ENCODE measurements at places on chromosomes 4 and X. TPM values are rescaled to one million over a fixed set of nuclear protein-coding genes. Genes with fewer than 3 reads are reported as not detected.

DNA sequence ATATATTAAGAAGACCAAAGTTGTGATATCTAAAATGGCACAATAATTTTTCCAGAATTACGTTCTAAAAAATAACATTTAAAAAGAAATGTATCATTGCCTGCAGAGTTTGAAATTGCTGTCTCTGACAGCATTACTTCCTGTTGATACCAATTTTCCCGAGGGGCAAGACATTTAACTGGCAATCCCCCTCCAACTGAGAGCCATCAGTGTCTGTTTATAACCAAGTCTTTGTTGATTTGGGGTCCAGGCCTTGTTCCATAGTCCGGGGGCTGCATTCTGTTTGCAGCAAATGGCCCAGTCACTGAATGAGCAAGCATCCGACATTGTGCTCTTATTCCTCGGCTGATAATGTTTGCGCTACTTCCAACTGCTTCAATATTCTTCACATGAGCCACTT lies 231.5 kb downstream of the NAF1 start:
- H3K4me1 ChIP-seq: no peaks in the 10 kb centered on the region
- no peak overlapping the region for H3K27ac ChIP-seq
- H3K4me3 ChIP-seq: no peak overlapping the region
- no peak for DNase-seq
- no peaks in the 10 kb centered on the region for H3K27me3 ChIP-seq

- H3K27me3 ChIP-seq: no peaks in the 10 kb centered on the region
- H3K27ac ChIP-seq: no peak overlapping the region
- no peak for DNase-seq
- H3K4me3 ChIP-seq: no peak overlapping the region
Measured at GRCh38 chrX:95953564-95953963, 731.1 kb upstream of the DIAPH2 start.

GRCh38 chr4:3206439-3207100 lies 42.4 kb upstream of the MSANTD1 start:
- H3K4me3 ChIP-seq: no peak overlapping the region
- H3K27ac ChIP-seq: no peak overlapping the region
- no peaks in the 10 kb centered on the region for H3K27me3 ChIP-seq
- peaks cover 45% of the 10 kb centered on the region for H3K36me3 ChIP-seq
- H3K4me1 ChIP-seq: peaks cover 8% of the 10 kb centered on the region
- DNase-seq: no peak

- H3K27ac ChIP-seq: no peak overlapping the region
- no peak for DNase-seq
- H3K36me3 ChIP-seq: no peaks in the 10 kb centered on the region
- H3K4me3 ChIP-seq: no peak overlapping the region
- no peaks in the 10 kb centered on the region for H3K27me3 ChIP-seq
- no peaks in the 10 kb centered on the region for H3K4me1 ChIP-seq
Measured at GRCh38 chr4:95591278-95591677, 42.5 kb upstream of the UNC5C start.

GRCh38 chrX:149267878-149268813 lies 237.0 kb downstream of the IDS start:
- no peak for DNase-seq
- no peaks in the 10 kb centered on the region for H3K36me3 ChIP-seq
- H3K4me3 ChIP-seq: no peak overlapping the region
- H3K27me3 ChIP-seq: no peaks in the 10 kb centered on the region

GRCh38 chr4:60724623-60725022 lies 475.5 kb upstream of the ADGRL3 start:
- no peaks in the 10 kb centered on the region for H3K27me3 ChIP-seq
- H3K36me3 ChIP-seq: no peaks in the 10 kb centered on the region
- peak overlapping the region; percentile 78 for H3K27ac ChIP-seq
- H3K4me1 ChIP-seq: peaks cover 14% of the 10 kb centered on the region

DNA sequence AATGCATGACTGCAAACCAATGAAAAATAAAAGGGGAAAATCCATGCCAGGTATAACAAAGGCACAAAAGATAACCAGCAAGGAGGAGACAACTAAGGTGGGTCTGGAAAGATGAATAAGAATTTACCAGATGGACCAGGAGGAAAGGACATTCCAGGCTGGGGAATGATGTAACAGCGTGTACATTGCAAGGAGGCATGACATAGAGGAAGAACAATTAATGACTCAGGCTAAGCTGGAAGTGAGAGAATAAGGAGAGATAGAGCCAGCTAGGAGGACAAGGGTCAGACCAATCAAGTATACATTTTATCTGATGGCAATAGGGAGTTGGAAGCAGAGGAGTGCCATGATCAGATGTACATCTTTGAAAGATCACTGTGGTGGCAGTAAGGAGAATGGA lies 57.0 kb downstream of the MTMR8 start:
- DNase-seq: no peak
- H3K4me3 ChIP-seq: no peak overlapping the region
- H3K36me3 ChIP-seq: no peaks in the 10 kb centered on the region
- no peaks in the 10 kb centered on the region for H3K27me3 ChIP-seq

- no peak for DNase-seq
- peaks cover 12% of the 10 kb centered on the region for H3K36me3 ChIP-seq
- H3K27me3 ChIP-seq: no peaks in the 10 kb centered on the region
Measured at GRCh38 chr4:9987749-9988362, 33.4 kb downstream of the SLC2A9 start.

GRCh38 chr4:175590205-175590604 lies 221.9 kb downstream of the GPM6A start:
- no peaks in the 10 kb centered on the region for H3K4me1 ChIP-seq
- H3K4me3 ChIP-seq: no peak overlapping the region
- no peaks in the 10 kb centered on the region for H3K27me3 ChIP-seq

- no peaks in the 10 kb centered on the region for H3K27me3 ChIP-seq
- H3K27ac ChIP-seq: no peak overlapping the region
- DNase-seq: no peak
- no peaks in the 10 kb centered on the region for H3K4me1 ChIP-seq
- H3K4me3 ChIP-seq: no peak overlapping the region
Measured at GRCh38 chrX:15843960-15844359, 10.7 kb downstream of the AP1S2 start.

DNA sequence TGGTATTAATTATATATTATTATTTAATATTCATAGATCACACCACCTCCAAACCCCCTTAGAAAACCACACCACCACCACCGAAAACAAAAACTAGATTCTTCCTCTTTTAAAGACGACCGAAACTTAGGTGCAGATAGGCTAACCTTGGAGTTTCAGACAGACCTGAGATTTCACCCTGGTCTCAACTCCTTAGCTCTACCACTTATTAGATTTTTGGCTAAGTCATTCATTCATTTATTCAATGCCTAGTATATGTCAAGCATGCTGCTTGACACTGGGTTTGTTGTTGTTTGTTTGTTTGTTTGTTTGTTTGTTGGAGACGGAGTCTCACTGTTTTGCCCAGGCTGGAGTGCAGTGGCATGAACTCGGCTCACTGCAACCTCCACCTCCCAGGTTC lies 9.5 kb upstream of the BMP2K start:
- H3K27me3 ChIP-seq: no peaks in the 10 kb centered on the region
- H3K4me3 ChIP-seq: no peak overlapping the region
- H3K36me3 ChIP-seq: no peaks in the 10 kb centered on the region
- H3K4me1 ChIP-seq: no peaks in the 10 kb centered on the region
- H3K27ac ChIP-seq: no peak overlapping the region

- H3K4me1 ChIP-seq: no peaks in the 10 kb centered on the region
- no peak overlapping the region for H3K27ac ChIP-seq
- DNase-seq: no peak
- no peaks in the 10 kb centered on the region for H3K36me3 ChIP-seq
- H3K4me3 ChIP-seq: no peak overlapping the region
Measured at GRCh38 chr4:176814770-176815169, 22.0 kb upstream of the VEGFC start.

DNA sequence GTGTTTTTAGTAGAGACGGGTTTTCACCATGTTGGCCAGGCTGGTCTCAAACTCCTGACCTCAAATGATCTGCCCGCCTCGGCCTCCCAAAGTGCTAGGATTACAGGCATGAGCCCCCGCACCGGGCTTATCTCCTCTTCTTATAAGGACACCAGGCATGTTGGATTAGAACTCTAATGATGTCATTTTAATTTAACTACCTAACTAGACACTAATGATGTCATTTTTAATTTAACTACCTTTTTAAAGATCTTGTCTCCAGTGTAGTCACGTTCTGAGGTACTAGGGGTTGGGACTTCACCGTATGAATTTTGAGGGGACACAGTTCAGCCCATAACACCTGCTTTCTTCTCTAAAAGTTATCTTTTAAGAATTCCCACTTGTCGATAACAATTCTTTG lies 37.7 kb upstream of the MAGED1 start:
- H3K36me3 ChIP-seq: no peaks in the 10 kb centered on the region
- no peak overlapping the region for H3K27ac ChIP-seq
- H3K4me1 ChIP-seq: no peaks in the 10 kb centered on the region
- DNase-seq: no peak
- H3K27me3 ChIP-seq: peaks cover 3% of the 10 kb centered on the region
- no peak overlapping the region for H3K4me3 ChIP-seq

DNA sequence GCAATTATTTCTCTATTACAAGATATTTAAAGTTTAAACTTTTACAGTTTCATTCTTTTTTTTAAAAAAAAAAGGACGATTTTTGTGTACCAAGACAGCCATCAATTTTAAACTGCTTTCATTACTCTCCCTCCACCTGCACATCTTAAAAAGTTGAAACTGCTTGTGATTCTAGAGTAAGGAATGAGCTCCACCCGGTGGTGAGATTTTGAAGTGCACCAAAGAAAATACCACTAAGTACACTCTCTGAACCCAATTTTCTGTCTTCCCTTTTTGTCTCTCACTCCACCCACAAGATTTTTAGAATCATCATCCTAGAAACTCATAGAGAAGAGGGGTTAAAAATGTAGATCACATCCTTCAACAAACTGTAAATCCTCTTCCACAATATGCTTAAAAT lies 91.3 kb upstream of the WDR44 start:
- H3K4me1 ChIP-seq: no peaks in the 10 kb centered on the region
- H3K27me3 ChIP-seq: peaks cover 3% of the 10 kb centered on the region
- H3K36me3 ChIP-seq: no peaks in the 10 kb centered on the region
- DNase-seq: peak; percentile 43
- no peak overlapping the region for H3K27ac ChIP-seq
- H3K4me3 ChIP-seq: no peak overlapping the region

GRCh38 chr4:6896035-6896434 lies 13.6 kb upstream of the TBC1D14 start:
- H3K4me3 ChIP-seq: no peak overlapping the region
- H3K4me1 ChIP-seq: peaks cover 15% of the 10 kb centered on the region
- H3K36me3 ChIP-seq: no peaks in the 10 kb centered on the region
- DNase-seq: no peak

DNA sequence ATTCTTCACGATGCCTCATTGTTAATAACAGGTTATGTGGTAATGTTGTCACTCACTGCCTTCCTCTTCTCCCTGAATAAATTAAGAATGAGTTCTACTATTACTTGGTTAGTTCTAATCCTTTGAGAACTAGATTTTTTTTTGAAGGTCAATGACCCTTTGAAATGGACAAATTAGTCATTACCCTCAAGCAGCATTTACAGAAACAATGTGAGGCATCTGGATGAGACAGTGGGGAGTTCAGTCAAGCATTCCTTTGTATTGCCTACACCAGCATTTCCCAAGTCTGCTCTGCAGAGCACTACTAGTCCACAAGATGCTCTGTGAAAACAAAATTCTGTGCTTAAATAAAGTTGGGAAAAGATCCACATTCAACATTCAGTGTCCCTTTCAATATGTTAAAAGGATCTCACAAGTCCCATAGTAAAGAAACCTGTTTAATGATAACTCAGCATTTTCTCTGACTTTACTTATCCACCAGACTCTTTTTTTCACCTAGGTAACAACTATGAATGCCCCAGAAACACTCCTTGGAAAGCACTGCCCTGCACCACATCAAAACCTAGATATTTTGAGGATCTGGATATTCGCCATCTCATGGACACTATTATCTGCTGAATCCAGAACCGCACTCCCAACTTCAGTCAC lies 60.6 kb downstream of the CHRDL1 start:
- no peak for DNase-seq
- peaks cover 33% of the 10 kb centered on the region for H3K27me3 ChIP-seq
- H3K4me1 ChIP-seq: no peaks in the 10 kb centered on the region
- H3K4me3 ChIP-seq: no peak overlapping the region

GRCh38 chr4:140995058-140995457 lies 138.2 kb downstream of the RNF150 start:
- no peaks in the 10 kb centered on the region for H3K27me3 ChIP-seq
- H3K36me3 ChIP-seq: no peaks in the 10 kb centered on the region
- no peak overlapping the region for H3K4me3 ChIP-seq

DNA sequence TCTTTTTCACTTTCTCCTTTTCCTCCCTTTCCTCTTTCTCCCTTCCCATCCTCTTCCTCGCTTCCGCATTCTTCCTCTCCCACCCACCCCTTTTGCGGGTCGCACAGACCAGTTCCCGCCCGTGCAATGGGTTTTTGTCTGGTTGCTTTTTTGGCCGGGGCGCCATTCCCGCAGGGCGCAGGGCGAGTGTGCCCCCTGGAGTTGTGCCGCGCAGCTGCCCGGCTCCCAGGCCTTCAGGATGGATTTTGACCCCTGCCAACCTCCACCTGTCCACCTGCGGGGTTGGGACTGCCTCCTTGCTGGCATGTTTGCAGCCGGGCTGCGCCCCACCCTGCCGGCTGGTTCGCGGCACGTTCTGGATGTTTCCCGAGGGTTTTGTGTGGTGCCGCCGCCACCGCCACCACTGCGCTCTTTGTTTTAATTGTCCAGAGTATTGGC lies 578 bp upstream of the SEL1L3 start:
- H3K4me1 ChIP-seq: peaks cover 35% of the 10 kb centered on the region
- H3K27ac ChIP-seq: no peak overlapping the region
- H3K36me3 ChIP-seq: no peaks in the 10 kb centered on the region
- no peak overlapping the region for H3K4me3 ChIP-seq
- H3K27me3 ChIP-seq: no peaks in the 10 kb centered on the region

DNA sequence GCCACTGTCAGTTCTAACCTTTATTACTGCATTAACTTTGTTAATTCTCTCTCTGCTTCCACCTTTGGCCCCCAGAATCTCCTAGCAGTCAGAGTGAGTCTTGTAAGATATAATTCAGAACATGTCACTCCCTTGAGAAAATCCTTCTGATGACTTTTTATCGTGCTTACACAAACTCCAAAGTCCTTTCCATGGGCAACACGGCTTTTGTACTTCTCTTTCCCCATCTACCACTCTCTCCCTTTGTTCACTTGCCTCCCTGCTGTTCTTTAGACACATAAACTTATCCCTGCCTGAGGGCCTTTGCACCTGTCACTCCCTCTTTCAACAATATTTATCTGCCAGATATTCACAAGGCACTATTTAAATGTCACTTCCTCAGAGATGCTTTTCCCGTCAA lies 64.8 kb downstream of the MAOB start:
- H3K36me3 ChIP-seq: no peaks in the 10 kb centered on the region
- H3K4me3 ChIP-seq: no peak overlapping the region
- no peaks in the 10 kb centered on the region for H3K27me3 ChIP-seq
- no peak for DNase-seq

GRCh38 chrX:57156397-57157049 lies 19.3 kb upstream of the SPIN2A start:
- no peak overlapping the region for H3K4me3 ChIP-seq
- H3K27ac ChIP-seq: no peak overlapping the region
- peak; percentile 40 for DNase-seq
- no peaks in the 10 kb centered on the region for H3K36me3 ChIP-seq
- H3K4me1 ChIP-seq: no peaks in the 10 kb centered on the region
- no peaks in the 10 kb centered on the region for H3K27me3 ChIP-seq

GRCh38 chr4:860561-860960 lies 34.6 kb upstream of the CPLX1 start:
- H3K4me3 ChIP-seq: no peak overlapping the region
- H3K4me1 ChIP-seq: no peaks in the 10 kb centered on the region
- no peak for DNase-seq
- H3K36me3 ChIP-seq: no peaks in the 10 kb centered on the region
- H3K27me3 ChIP-seq: no peaks in the 10 kb centered on the region

Gene MTNR1A
- not detected for total RNA-seq

Gene HMX1
- total RNA-seq: not detected

Gene POLR2B
- 64.1 TPM for total RNA-seq

Gene FRG2
- not detected for total RNA-seq

Gene TBC1D19
- 20.7 TPM for total RNA-seq

Gene MPP1
- total RNA-seq: 56.0 TPM

Gene MAGEB1
- total RNA-seq: not detected

Measured in adrenal gland (tissue), 19 donors.